ENCODE measurements at places on chromosomes 3 and 15.

- DNase-seq = no peak
These were observed 128.1 kb downstream of the NSMCE3 start for GRCh38 chr15:29141308-29142128.

DNA sequence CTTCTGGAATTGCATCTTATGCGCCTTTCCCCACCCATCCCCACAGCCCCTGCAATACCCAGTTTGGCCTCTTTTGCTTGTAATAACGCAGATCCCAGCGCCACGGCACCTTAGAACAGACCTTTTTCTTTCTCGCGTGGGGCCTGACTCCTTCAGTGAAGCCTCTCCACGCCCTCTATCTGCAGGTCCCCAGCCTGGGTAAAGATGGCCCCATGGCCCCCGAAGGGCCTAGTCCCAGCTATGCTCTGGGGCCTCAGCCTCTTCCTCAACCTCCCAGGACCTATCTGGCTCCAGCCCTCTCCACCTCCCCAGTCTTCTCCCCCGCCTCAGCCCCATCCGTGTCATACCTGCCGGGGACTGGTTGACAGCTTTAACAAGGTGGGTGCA is 594 bp downstream of the CRELD1 start:
- no peak for DNase-seq

GRCh38 chr3:59872128-59872527 is 822.3 kb upstream of the CFAP20DC start:
- no peak for DNase-seq

DNA sequence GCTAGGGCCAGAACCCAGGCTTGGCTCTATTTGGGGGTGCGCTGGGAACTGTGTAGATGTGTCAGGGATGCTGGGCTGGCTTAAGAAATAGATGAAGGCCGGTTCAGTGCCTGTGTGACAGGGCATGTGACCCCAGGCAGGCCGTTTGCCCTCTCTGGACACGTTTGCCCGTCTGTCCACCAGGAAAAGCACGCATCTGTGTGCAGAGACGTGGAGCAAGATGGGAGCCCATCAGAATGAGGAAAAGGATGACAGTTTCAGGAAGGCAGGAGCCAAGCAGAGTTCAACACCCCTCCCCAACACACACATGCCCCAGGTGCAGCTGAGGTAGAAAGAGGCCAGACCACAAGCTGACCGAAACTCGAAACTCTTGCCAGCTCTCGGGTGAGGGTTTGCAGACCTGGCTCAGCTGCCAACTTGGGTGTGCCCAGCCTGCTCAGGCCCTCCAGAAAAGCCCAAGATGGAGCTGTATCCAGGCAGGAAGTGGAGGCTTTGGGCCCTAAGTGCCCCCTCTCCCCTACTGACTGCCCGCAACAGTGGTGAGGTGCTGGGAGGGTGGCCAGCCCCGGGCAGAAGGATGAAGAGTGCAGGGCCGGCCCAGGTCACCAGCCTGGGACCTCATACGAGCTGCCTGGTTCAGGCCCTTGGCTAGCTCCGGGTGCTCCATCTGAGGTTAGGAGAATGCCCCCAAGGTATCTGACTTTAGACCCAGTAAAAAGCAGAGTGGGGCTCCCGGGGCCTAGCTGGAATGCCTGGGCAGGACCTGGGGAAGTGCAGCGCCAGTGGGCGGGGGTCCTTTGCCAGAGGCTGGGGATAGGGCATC is 10.2 kb upstream of the MESP1 start:
- DNase-seq = no peak

GRCh38 chr3:80533553-80533952 is 765.8 kb upstream of the ROBO1 start:
- DNase-seq = no peak

- DNase-seq = no peak
These were observed 65.8 kb upstream of the MAGI1 start for GRCh38 chr3:66104535-66104934.

DNA sequence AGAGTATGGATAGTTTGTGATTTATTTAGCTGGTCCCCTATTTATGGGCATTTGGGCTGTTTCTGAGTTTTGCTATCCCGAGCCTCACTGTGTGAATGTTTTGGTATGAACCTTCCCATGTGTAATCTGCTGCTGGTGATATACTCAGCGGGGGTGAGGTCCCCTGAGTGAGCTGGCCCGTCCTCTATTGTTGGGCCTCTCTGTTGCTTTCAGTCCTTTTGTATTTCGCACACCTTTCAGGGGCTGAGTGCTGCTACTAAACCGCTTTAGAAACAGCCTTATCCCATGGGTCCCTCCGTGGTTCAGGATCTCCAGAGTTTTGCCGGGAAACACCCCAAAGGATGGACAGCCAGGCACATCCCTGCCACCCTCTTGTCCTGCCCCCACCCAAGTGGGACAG is 94.5 kb downstream of the WNT7A start:
- DNase-seq = no peak

DNA sequence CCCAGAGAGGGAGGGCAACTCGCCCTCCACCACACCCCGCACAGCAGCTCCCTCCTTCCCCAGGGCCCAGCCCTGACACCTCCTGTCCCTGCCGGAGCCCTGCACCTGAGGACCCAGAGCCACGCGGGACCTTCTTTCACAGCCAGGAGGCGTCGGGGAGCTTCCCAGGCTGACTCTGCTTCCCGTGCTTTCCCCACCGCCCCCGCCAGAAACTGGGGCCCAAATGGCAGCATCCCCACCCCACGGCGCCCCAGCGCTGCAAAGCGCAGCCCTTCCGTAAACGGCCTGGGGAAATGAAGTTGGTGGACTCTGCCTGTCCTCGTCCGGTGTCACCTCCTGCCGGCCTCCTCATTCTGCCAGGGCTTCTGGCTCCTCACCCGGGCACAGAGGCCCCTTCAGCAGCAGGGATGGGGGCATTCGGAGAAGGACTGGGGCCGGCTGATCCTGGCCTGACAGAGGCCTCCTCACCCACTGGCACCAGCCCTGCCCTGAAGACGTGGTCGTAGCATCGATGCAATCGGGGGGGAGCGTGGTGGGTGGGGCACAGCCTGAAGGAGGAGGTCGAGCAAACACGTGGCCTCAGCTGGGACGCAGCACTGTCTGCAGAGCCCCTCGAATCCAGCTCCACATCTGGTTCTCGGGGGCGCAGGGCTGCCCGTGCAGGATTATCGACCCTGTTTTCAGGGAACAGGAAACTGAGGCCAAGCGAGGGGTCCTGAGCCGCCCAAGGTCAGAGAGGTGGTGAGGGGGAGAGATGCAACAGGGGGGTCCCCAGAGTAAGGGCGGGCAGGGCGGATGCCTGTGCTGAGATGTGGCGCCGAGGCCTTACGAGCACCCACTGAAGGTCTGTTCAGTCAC is 235.4 kb downstream of the XXYLT1 start:
- DNase-seq = no peak

DNA sequence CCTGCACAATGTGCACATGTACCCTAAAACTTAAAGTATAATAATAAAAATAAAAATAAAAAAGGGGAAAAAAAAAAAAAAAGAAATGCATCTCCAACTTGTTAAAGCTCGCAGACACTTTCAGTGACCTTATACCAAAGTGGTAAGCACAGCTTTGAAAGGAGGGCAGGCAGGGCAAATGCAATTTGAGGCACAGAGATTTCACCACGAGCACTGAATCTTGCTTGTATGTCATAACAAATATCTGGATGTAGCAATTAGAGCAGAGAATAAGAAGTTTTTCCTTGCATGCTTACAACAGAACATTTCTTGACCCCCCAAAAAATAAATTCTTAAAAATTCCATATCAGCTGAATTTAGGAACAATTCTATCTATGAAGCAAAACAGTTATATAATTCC is 66.5 kb downstream of the FBN1 start:
- no peak for DNase-seq

GRCh38 chr3:176174060-176174459 is 1023.2 kb downstream of the TBL1XR1 start:
- no peak for DNase-seq

DNA sequence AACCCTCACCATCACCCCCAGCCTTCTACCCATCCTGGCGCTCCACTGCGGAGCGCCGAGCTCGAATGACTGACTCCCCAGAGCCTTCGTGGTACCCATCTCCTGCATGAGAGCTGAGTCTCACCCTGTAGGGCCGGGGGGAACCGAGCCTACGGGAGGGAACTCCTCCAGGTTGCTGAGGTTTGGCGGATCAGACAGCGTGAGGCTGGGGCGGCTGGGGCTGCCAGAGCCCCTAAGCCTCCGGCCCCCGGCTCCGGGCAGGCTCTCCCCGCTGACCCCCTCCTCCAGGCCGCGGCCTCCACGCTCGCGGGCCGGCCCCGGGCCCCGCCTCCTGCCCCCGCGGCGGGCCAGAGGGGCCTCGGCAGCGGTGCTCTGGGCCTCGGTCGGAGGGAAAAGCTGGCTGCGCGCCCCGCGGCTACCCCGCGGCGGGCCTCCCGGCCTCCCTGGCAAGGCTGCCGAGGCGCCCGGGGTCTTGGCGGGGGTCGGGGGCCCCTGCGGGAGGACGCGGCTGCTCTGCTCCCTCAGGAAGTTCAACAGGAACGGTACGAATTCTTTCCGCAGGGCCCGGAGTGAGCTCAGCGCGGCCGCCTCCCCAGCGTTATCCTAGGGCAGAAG is 643 bp downstream of the CDAN1 start:
- DNase-seq = no peak

DNA sequence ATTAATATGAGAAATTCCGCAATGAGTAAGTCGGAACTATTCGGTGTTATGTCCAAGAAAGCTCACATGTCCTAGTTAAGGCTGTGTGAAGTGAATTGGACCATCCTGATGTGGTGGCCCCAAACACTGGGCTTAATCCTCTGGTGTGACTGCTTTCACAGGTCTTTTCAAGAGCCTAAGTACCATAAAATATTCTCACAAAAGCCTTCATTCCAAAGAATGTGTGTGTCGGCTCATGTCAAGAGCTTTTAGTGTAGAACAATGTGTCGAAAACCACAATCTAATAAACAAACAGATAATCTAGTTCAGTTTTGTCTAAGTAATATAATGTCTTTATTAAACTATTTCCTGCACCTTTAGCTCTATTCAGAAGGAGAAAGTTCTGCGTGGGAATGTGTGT is 311.4 kb downstream of the LPP start:
- no peak for DNase-seq

DNA sequence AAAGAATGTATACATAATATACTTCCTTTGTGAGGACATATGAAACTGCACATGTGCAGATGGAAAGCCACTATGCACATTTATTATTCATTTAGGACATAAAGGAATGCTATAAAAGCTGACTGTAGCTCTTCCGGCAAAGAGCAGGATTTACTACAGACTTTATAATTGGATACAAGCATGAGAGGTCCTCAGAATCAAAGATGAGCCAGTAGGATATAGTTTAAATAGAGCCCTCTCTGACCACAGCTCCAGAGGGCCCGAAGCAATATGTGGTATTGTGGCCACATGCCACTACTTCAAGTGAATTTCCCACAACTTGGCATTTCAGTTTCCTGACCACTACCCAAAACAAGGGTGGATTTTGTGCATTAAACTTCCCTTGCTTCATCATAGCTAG is 140.9 kb downstream of the ATP8B4 start:
- DNase-seq = no peak

DNA sequence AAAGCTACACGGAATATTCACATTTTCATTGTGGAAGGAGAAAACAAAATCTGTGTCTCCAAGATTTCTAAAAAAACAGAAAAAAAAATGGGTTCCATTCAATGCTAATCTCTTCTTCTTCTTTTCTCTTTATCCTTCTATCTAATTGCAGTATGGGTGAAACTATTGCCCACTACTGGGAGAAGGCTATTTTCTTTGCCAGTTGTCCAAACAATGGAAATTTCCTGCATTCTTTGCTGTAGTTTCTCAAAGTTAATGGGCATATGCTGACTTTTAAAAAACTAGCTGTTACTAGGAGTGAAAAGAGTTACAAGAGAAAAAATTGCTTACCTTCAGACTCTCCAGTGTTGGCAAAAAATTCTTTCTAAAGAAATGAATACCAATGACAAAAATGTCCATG is 179.3 kb upstream of the ANKRD28 start:
- no peak for DNase-seq

- DNase-seq = no peak
These were observed 3.8 kb downstream of the ANP32A start for GRCh38 chr15:68816795-68817303.

DNA sequence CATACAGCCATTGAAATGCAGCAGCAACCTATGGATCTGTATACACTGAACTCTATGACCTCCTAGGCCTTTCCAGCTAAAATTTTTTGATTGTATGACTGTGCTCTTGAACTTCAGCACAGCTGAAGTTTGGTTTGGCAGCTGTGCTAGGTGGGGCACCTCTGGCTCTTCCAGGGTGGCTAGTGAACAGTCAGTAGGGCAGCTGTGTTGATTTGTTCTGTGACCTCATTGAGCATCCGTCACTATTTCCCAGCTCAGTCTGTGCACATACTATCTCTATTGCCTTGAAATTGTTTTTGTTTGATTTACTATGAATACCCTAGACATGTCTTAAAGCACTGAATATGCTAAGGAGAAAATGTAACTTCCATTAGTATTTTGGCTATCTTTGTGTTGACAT is 363.2 kb upstream of the NAALADL2 start:
- no peak for DNase-seq

- DNase-seq = no peak
These were observed at the start of gene SLC51B for GRCh38 chr15:65044724-65045481. Gene SLC51B, plus strand, starts transcription at chr15:65045387. Its CDS starts 4,618 bp downstream, at chr15:65050005.

- DNase-seq = no peak
These were observed 596.0 kb downstream of the NTRK3 start for GRCh38 chr15:87660251-87661129.

GRCh38 chr3:105157766-105158085 is 209.0 kb upstream of the ALCAM start:
- no peak for DNase-seq

GRCh38 chr3:195319060-195319459 is 48.1 kb upstream of the XXYLT1 start:
- DNase-seq = no peak

GRCh38 chr3:184659797-184660301 is 52.0 kb downstream of the MAGEF1 start:
- no peak for DNase-seq

GRCh38 chr15:89072277-89072869 is 15.9 kb upstream of the ABHD2 start:
- no peak for DNase-seq

- DNase-seq = no peak
These were observed 40.8 kb upstream of the PRR23E start for GRCh38 chr3:127151992-127152650.

GRCh38 chr15:85361323-85361722 is 19.1 kb upstream of the AKAP13 start:
- no peak for DNase-seq

- no peak for DNase-seq
These were observed 4.7 kb upstream of the ARNT2 start for GRCh38 chr15:80399508-80399907.

- DNase-seq = no peak
These were observed 567.1 kb downstream of the EDEM1 start for GRCh38 chr3:5754602-5755001.

DNA sequence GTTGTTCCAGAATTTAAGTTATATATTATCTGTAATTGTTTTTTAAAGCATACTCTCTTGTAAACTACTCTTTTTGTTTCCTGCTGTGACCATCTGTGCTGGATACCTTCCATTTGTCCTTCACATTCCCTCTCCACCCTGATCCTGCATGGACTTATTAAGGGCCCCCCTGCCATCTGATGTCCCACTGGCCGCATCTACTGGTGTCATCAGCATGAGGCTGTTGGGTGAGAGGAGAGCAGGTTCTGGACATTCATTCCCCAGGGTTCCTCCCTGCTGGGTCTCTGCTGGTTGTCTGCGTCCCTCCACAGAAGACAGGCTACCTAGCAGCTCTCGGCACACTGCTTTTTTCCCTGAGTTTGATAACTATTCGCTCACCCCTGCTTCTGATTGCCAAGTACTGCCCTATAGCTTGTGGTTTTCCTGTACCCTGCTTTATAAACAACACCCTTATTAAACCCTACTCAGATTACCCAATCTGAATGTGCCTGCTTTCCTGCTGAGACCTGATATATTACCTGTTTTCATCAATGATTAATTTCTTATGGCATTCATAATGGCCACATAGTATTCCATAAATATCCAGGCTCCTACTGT is 7.7 kb downstream of the CMTM8 start:
- DNase-seq = no peak
